ENCODE measurements at places on chromosomes 16 and 17.

DNA sequence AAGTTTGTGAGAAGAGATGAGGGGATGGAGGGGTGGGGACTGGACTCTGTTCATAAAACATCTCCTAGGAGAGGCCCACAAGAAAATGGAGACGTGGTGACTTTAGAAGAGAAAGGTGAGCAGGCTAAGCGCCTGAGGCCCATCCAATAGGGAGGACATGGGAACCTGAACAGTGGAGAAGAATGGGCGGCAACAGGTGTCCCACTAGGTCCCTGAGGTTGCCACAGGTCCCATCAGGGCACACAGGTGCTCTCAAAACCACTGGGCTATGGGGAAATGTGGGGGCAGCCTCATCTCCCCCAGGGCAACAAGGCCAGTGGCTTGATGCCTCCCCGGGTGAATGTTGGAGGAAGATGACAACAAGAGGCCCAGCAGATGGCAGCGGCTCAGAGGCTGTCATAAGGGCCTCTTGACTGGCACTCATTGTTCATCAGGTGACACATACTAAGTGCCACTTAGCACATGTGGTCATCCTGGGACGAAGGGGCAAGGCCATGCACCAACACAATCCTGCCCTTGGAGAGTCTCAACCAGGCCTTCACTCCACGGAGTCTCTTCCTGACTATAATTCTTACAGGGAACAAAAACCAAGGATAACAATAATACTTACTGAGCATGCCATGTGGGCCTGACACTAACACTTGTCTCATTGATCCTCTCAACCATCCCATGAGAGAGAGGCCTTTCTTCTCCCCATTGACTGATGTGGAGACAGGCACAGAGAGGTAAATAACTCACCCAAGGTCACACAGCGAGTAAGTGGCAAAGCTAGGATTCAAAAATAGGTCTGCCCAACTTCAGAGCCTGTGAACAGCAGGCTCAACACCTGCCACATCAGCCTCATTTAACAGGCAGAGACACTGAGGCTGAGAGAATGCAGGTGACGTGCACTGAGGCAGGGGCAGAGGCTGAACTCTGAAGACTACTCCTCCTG is 38.0 kb downstream of the CUEDC1 start:
- DNase-seq, result no peak

GRCh38 chr16:79163691-79164387 is 436.7 kb downstream of the MAF start:
- no peak for DNase-seq

DNA sequence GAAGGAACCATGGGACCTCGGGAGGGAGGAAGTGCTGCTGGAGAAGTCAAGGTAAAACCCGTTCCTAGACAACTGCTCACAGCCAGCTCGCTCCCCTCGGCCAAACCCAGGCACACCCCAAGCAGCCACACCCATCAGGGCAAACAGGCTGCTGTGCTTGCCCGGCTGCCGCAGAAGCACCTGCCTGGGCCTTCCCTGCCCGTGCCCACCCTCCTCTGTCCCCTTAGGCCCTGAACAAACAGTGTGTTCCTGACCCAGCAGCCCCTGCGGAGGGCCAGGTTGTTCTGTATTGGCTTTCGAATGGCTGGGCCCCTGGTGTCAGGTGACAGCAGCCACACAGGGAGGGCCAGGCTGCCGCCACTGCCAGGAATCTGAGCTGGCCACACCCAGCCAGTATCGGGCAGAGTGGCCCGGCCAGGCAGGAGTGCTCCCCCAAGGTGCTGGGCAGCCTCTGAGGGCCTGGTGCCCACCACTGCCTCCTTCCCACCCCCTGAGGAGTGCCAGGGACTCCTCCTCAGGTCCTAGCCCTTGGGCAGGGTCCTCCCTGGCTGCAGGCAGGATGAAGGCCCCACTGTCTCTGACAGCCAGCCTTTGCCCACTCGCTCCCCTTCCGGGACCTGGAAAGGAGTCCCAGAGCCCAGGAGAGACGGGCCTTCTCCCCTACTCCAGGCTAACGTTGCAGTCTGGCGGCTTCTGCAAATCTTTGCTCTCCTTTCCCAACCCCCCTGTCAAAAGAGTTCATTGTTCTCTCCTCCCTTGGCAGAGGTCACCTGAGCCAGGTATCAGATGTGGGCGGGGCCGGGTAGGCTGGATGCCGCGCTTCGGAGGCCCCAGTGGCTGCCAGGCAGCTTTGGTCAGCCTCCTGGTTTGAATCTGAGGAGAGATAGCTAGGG is 24.0 kb downstream of the LLGL2 start:
- DNase-seq, result no peak

DNA sequence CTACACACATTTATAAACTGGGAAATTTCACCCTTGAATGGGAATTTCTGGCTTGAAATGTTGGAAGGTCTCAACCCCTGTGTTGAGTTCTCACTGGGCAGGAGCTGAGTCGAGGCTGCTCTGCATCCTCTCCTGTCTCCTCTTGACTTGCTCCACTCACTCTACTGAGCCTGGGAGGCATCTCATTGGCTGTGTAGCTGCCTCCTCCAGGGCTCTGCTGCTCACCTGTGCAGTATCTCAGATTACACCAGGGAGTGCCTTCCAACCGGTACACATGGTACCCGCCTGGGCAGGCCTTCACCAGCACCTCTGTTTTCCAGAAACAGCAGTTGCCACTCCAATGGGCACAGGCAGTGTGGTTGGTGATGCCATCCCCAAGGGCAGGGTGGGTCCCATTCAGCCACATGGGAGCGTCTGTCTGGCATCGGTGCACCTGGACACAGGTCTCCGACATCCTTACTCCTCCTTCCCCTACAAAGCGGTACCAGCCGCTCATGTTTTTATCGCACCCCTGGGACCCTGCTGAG is 3.7 kb downstream of the GP2 start:
- DNase-seq, result no peak

GRCh38 chr17:64278614-64279013 is 15.6 kb upstream of the TEX2 start:
- DNase-seq, result no peak

GRCh38 chr17:58229881-58230280 is 8.5 kb upstream of the LPO start:
- DNase-seq, result no peak

DNA sequence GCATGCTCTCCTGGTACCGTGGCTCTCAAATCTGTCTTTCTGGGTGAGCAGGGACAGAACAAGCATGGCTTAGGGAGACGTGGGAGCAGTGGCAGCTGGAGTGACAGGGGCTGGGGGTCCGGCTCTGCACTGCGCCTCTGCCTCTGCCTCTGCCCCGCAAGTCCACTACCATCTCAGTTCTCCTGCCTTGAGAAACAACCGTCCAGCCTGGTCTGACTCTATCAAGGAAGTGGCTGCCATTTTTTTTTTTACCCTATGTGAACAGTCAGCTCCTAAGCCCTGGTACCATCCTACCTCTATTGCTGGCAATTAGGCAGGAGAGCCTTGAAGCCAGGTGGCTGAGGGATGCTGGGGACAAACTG is 16.1 kb downstream of the HIC1 start:
- no peak for DNase-seq

- peak; percentile 59 for DNase-seq
Measured at GRCh38 chr16:56610017-56610608, 1.7 kb downstream of the MT2A start.

DNA sequence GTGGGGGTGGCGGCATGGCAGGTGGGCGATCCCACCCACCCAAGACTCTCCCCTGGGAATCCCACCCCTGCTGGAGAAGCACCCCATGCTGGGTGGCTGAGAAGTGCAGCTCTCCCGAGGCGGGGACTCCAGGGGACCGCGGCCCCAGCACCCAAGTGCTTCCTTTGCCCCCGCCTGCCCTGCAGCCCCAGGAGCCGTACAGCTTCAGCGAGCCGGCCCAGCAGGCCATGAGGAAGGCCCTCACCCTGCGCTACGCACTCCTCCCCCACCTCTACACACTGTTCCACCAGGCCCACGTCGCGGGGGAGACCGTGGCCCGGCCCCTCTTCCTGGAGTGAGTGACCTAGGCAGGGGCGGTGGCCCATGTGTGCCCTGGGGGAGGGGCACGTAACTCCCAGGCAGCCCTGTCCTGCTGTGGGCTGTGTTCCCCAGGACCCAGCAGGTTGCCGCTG is 11.7 kb downstream of the GAA start:
- no peak for DNase-seq

- DNase-seq, result no peak
Measured at GRCh38 chr17:76538281-76538931, 897 bp upstream of the CYGB start.

GRCh38 chr16:80107900-80108299 is 432.9 kb upstream of the DYNLRB2 start:
- DNase-seq, result no peak

DNA sequence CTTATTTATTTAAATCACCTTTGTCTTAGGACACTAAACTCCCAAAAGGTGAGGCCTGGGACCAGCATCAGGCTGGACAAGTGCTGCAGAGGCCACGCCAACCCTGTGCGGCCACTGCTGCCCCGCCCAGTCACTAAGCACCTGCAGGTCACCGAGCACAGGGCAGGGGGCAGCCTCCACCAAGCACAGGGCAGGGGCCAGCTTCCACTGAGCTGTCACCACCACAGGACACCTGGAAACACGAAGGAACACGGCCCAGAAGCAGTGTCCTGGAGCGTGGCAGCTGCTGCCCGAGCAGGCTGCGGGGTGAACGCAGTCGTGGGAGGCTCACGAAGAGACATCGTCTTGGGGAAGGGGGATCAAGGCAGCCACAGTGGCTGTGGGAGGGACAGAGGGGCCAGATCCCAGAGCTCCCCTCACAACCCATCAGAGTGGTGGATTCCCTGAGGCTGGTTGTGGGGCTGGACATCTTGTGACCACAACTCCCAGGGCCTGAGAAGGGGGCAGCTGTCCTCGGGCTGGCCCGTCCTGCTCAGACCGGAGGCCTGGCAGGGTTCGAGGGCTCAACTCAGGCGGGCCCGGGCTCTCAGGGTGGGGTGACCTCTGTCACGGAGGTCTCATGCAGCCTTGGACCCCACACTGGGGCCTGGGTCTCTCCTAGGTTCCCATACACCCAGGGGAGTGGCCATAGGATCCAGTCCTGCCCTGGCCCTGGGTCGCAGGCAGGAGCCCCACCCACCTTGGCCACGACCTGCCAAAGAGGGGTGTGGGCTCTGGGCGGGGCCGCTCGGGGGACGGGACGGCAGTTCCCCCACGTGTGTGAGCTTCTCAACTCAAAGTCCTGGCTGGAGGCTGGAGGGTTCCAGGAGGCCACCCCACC is 18.7 kb downstream of the RAB40B start:
- DNase-seq, result no peak

DNA sequence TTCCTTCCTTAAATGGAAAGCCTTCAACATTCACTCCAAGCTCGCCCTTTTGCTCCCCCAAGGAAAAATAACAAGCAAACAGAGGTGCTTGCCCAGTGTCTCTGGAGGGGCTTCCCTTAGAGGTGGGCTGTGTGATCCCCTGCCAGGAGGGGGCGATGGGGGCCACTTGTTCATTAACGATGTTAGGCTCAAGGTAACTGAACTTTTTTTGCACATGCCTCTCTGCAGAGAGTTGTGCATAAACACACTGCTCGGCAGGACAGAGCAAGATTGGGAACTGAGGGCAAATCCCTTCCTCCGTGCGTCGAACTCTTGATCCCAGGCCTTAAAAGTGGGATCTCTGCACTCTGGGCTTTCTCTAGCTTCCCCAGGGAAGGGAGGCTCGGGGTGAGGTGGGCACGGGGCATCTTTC is 15.5 kb upstream of the NAGLU start:
- no peak for DNase-seq

DNA sequence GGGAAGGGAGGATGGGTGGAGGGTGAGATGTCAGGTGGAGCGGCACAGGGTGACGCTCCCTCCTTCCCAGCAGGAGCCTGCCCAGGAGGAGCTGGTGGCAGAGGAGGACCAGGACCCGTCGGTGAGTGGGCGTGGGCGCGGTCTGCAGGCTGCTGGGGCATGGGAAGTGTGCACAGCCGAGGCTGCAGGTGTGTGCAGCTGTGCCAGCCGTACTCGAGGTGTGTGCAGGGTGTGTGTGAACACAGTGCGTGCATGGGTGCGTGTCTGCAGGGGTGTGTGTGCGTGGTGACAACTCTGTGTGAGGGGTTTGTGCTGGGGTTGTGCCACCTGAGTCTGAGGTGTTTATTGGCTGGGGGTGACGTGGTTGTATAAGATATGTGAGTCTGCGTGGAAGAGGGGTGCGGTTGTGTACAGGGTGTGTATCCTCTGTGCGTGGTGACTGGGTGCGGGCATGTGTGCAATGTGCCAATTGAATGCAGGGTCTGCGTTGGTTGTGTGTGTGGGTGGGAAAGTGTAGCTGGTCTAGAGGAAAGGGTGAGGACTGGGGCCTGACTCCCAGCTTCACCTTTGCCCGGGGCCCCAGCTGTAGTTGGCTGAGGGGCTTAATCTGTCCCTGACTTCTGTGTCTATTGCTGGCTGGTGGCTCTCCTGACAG is 670 bp downstream of the TNFSF12 start:
- peak; percentile 27 for DNase-seq

- peak; percentile 31 for DNase-seq
Measured at GRCh38 chr17:79192503-79193351, 118.1 kb downstream of the ENGASE start.

DNA sequence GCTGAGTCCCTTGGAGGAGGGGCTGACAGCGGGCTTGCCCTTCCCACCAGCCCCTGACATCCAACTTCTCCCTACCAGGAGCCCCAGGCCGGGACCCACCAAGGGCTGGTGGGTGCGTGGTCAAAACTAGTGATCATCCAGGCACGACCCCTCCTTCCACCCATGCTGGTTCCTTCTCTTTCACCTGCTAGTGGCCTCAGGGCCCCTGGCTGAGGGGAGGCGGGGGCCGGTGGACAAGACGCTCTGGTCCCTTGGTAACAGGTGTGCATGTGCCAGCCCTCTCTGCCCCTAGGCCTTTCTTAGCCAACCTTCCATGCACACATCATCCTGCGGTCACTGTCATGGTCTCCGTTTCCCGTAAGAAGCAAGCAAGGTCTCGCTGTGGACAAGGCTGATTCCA is 8.4 kb downstream of the ZNF213 start:
- DNase-seq, result no peak

- DNase-seq, result no peak
Measured at GRCh38 chr17:14918540-14918939, 346.6 kb downstream of the PMP22 start.

GRCh38 chr17:35088356-35088880 is 24.9 kb upstream of the RFFL start:
- no peak for DNase-seq

DNA sequence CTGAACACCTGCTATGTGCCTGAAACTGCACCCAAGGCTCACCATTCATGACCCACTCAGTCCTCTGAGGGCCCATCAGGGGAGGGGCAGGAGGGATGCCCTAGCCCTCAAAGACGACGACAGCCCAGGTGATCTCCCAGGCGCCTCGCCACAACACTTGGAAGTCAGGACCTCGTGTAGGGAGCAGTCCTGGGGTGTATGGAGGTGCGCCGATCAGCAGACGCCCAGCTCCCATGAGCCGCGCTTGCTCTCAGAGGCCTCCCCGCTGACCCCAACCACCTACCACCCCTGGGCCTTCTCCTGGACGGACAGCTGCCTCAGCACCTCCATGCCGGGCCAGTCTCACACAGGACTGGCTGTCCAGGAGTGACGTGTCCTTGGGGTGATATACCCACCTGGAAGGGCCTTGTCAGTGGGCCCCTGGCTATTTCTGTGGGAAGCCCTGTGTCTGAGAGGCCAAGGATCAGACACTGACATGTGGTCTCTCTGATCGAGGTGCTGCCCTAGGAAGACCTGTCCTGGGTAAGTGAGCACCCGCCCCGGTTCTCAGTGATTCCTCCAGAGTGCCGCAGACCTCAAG is 26.7 kb downstream of the KDM8 start:
- no peak for DNase-seq
